ENCODE measurements at places on chromosomes 5 and 9. TPM values are rescaled to one million over a fixed set of nuclear protein-coding genes. Genes with fewer than 3 reads are reported as not detected.

SPINK7 gene
- 0.54 TPM for polyA plus RNA-seq

BARHL1 gene
- polyA plus RNA-seq, result not detected

INSL6 gene
- polyA plus RNA-seq, result 0.30 TPM

FAM153A gene
- polyA plus RNA-seq, result 0.35 TPM

CCL28 gene
- 0.59 TPM for polyA plus RNA-seq

PDCD1LG2 gene
- 0.18 TPM for polyA plus RNA-seq

CD72 gene
- polyA plus RNA-seq, result 3.4 TPM

FOXD4L3 gene
- polyA plus RNA-seq, result 0.17 TPM

CAMLG gene
- 70.1 TPM for polyA plus RNA-seq

CAMK4 gene
- polyA plus RNA-seq, result 14.6 TPM

RBM22 gene
- 77.8 TPM for polyA plus RNA-seq

SOX30 gene
- polyA plus RNA-seq, result 0.35 TPM

STPG3 gene
- 0.69 TPM for polyA plus RNA-seq

HRH2 gene
- 8.5 TPM for polyA plus RNA-seq

MROH2B gene
- 0.38 TPM for polyA plus RNA-seq

PCDHGA10 gene
- polyA plus RNA-seq, result 4.8 TPM

GDNF gene
- polyA plus RNA-seq, result 0.17 TPM

CREBRF gene
- 14.7 TPM for polyA plus RNA-seq

DDX4 gene
- 0.48 TPM for polyA plus RNA-seq

ANAPC2 gene
- polyA plus RNA-seq, result 43.4 TPM

LRRC70 gene
- 7.6 TPM for polyA plus RNA-seq

PCDH1 gene
- 30.8 TPM for polyA plus RNA-seq

ZCCHC9 gene
- polyA plus RNA-seq, result 40.1 TPM

ANKRD34B gene
- not detected for polyA plus RNA-seq

DTWD2 gene
- 8.0 TPM for polyA plus RNA-seq

IFNE gene
- polyA plus RNA-seq, result 0.37 TPM

SPAG8 gene
- 8.2 TPM for polyA plus RNA-seq

PFDN1 gene
- 97.3 TPM for polyA plus RNA-seq

CCNJL gene
- polyA plus RNA-seq, result 8.6 TPM

SHISAL2B gene
- 7.4 TPM for polyA plus RNA-seq

GABRP gene
- 1.2 TPM for polyA plus RNA-seq

NDST1 gene
- 82.3 TPM for polyA plus RNA-seq

SLIT3 gene
- 38.6 TPM for polyA plus RNA-seq

CMYA5 gene
- 5.9 TPM for polyA plus RNA-seq

GTF2H2 gene
- polyA plus RNA-seq, result 32.5 TPM

LOX gene
- polyA plus RNA-seq, result 24.9 TPM

BHMT2 gene
- polyA plus RNA-seq, result 2.0 TPM

FAM169A gene
- 4.6 TPM for polyA plus RNA-seq

RNF183 gene
- 0.53 TPM for polyA plus RNA-seq

FGF18 gene
- polyA plus RNA-seq, result 12.2 TPM

LMX1B gene
- 0.13 TPM for polyA plus RNA-seq

FOXD4L5 gene
- polyA plus RNA-seq, result 0.31 TPM

GABRA6 gene
- not detected for polyA plus RNA-seq

SLC46A2 gene
- 0.26 TPM for polyA plus RNA-seq

FGFR4 gene
- polyA plus RNA-seq, result 325 TPM

GABRA1 gene
- 0.35 TPM for polyA plus RNA-seq

TMC1 gene
- polyA plus RNA-seq, result 0.55 TPM

RAD50 gene
- polyA plus RNA-seq, result 44.7 TPM

SREK1 gene
- 173 TPM for polyA plus RNA-seq

CEL gene
- polyA plus RNA-seq, result 1.5 TPM

PDE6A gene
- polyA plus RNA-seq, result 0.15 TPM

AMBP gene
- polyA plus RNA-seq, result 2.6 TPM

DMGDH gene
- 3.1 TPM for polyA plus RNA-seq

KIF12 gene
- polyA plus RNA-seq, result 42.9 TPM

DIMT1 gene
- polyA plus RNA-seq, result 31.6 TPM

HMMR gene
- polyA plus RNA-seq, result 11.9 TPM
